Stomach (tissue), 19 donors: ENCODE measurements at places on chromosomes 5 and 9. TPM values are rescaled to one million over a fixed set of nuclear protein-coding genes. Genes with fewer than 3 reads are reported as not detected.

DNA sequence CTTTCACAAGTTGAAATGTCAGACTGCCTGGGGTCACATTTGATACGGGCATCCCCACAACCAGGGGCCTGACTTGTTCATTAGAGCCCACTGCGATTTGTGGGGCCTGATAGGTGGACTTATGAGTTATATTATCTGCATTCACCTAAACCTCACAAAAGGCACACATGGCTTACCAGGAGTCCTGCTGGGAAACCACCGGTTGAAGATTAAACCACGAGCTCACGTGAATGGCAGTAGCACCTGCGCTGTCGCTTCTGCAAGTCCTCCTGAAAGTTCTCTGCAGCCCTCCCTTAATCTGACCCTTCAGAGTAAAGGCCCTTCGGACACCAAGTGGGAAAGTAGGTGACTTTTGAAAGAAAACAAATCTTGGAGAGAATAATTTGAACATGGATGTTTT lies 68.9 kb downstream of the PPIC start:
- DNase-seq: no peak

DNA sequence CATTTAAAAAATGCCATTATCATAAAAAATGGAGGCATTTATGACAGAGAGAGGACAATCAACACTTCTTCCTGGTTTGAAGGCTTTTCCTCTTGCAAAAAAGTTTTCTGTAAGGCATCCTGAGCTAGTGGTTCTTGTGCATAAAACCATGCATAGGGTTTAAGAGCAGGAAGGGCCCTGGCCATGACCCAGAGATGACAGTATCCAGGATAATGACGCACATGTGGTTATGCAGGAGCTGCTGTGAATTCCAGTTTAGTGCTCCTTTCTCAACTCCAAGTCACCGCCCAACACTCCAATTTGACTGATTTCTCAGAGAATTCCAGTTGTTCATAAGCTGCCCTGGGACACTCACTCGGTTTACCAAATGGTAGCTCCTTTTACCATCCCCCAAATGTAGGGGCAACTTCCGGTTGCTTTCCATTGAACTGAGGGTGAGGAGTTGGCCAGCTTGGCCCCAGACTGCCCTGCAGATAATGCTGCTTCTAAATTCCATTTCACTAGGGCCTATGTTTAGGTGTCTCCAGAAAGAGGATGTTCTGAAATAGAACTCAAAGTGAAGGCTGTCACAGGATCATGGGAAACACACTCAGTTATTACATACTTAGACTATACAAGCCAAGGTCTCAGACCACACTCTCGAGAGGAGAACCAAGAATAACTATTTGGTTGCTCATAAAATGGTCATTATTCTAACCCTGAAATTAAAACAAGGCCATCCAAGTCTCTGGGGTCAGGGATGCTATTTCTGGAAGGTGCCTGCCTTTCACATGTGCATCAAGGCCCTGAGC lies 179.1 kb downstream of the SLIT3 start:
- DNase-seq: no peak

CRB2 gene
- 0.18 TPM for total RNA-seq

PCDHB8 gene
- total RNA-seq: 0.58 TPM
